ENCODE measurements at places on chromosomes 2 and 18.

- DNase-seq = no peak
Observed at GRCh38 chr2:126467367-126468054, 188.4 kb upstream of the GYPC start.

GRCh38 chr2:221402072-221402471 is 170.0 kb downstream of the EPHA4 start:
- no peak for DNase-seq

- no peak for DNase-seq
Observed at GRCh38 chr2:20099780-20100179, 48.4 kb upstream of the LAPTM4A start.

- DNase-seq = no peak
Observed at GRCh38 chr18:75164479-75164878, 44.5 kb downstream of the PTGR3 start.

DNA sequence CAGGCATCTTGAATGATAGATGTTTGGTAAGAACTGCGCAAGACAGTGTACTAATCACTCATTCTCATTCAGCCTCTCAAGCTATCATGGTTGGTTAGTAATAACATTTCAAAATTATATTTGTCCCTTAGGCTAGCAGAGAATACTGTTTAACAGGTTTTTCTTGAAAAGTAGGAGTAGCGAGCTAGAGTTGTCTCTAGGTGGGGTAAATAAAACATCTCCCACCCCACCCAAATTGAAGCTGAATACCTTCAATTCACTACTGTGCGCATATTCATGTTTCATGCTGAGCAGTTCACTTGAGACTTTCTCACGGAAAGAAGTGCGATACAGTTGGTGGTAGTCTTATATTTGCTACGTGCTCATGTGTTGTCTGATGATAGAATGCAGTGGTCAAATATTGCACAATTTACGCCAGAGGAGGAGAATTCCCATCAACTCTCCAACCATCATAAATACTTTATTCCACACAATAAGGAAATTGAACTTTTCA is 49.3 kb downstream of the NEDD4L start:
- DNase-seq = no peak

GRCh38 chr2:1231466-1232063 is 181.7 kb upstream of the TPO start:
- no peak for DNase-seq

- DNase-seq = no peak
Observed at GRCh38 chr2:71852141-71852711, 295.4 kb downstream of the CYP26B1 start.

DNA sequence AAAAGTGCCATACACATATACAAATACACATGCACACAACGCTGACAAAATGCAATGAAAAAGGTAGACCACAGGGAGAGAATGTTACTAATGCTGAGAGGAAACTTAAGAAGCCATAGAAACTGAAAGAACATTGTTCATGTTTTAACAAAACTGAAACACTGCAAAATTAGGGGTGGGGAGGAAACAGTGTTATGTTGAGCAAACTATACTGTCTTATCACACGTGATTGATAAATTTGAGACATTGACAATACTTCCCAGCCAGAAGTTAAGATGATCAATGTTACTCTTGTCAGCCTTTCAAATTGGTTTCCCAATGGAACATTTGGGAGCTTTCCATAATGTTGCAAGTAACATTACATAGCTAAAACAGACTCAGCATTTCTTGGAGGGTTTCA is 165.5 kb downstream of the L3MBTL4 start:
- DNase-seq = no peak

DNA sequence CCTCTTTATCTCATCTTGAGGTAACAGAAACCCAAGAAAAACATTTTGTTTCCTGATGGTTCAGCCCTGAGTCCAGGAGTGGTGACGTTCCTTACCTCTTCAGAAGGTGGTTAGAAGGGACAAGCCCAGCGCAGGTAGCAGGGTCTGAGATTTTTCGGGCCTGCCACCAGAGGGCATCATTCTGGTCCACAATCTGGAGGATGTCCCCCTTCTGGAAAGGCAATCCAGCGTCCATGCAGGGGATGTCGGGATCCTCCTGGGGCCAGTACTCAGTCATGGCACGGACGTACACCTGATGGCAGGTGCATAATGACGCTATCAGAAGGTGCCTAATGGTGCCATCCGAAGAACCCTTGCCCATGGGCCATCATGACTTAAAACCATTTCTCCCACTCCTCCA is 17.7 kb downstream of the MPP4 start:
- DNase-seq = no peak

GRCh38 chr2:47239119-47239969 is 84.2 kb upstream of the STPG4 start:
- DNase-seq = no peak

- no peak for DNase-seq
Observed at GRCh38 chr2:226176283-226176984, 623.2 kb downstream of the IRS1 start.

DNA sequence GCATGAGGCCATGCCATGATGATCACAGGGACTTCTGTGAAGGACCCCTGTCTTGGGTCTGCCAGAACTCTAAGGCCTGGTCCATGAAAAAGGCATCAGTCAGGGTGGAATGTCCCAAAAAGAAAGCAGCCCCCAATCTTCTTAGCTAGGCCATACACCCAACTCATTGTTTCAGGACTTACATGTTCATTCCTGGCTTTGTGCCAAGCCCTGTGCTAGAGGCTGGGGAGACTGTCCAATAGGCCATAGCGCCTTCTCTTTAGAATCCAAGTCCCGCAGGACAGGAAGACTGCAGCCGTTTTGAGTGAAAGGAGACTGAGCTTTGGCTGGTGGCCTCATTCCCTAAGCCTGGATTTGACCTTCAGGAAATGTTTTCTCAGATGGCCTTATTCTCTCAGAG is 247.3 kb downstream of the PRKCE start:
- DNase-seq = no peak

- no peak for DNase-seq
Observed at GRCh38 chr18:29146068-29146467, 969.1 kb upstream of the CDH2 start.

DNA sequence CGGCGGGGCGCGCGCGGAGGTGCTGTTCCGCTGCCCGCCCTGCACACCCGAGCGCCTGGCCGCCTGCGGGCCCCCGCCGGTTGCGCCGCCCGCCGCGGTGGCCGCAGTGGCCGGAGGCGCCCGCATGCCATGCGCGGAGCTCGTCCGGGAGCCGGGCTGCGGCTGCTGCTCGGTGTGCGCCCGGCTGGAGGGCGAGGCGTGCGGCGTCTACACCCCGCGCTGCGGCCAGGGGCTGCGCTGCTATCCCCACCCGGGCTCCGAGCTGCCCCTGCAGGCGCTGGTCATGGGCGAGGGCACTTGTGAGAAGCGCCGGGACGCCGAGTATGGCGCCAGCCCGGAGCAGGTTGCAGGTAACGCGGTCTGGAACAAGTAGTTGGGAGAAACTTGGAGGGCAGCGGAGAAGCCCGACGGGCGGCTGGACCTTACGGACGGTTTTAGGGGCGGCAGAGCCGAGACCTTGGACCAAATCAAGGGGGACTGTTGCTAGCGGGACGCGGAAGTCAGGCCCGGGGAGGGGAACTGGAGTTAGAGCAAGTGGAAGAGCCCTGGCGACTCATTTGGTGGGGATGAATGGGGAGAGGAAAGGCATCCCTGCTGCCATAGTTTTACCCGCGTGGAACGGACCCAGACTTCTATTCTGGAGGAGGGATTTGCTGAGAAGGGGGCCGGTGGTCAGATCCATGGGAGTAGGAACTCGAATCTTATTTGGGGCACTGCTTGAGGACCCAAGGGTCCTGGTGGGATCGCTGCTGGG is 573 bp downstream of the IGFBP2 start:
- no peak for DNase-seq

Measured in astrocyte of the cerebellum (primary cell).